ENCODE measurements at places on chromosomes 4 and X. TPM values are rescaled to one million over a fixed set of nuclear protein-coding genes. Genes with fewer than 3 reads are reported as not detected.

OCIAD2 gene
- total RNA-seq, result 204 TPM

UGT2A3 gene
- total RNA-seq, result 0.10 TPM

TDO2 gene
- 0.64 TPM for total RNA-seq

FOXR2 gene
- total RNA-seq, result not detected

MAGEC2 gene
- not detected for total RNA-seq

SORCS2 gene
- total RNA-seq, result not detected

PAGE2B gene
- total RNA-seq, result not detected

FGA gene
- not detected for total RNA-seq

CXorf49 gene
- not detected for total RNA-seq

TLR3 gene
- 2.3 TPM for total RNA-seq
